ENCODE measurements at places on chromosomes 11 and 22. TPM values are rescaled to one million over a fixed set of nuclear protein-coding genes. Genes with fewer than 3 reads are reported as not detected.

DNA sequence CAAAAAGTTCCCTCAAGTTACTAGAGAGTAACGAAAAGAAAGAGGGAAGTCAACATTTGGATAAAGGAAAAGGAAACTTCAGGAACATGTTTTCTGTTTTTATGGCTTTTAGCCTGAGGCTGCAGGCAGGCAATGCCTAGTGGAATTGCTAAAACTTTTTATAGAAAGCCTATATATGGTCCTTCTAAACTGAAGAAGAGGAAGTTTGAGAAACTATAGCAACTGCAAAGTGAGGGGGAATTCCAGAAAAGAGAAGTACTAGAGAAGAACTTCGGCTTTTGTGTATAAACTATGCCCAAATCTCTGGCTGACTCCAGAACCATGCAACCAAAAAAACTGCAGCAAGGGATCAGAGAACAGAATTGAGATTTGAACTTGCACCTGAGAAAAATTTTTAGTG is 74.3 kb upstream of the ARHGAP42 start:
- no peaks in the 10 kb centered on the region for H3K27me3 ChIP-seq
- no peaks in the 10 kb centered on the region for H3K36me3 ChIP-seq
- DNase-seq: no peak
- no peak overlapping the region for H3K27ac ChIP-seq
- H3K4me1 ChIP-seq: no peaks in the 10 kb centered on the region
- H3K4me3 ChIP-seq: no peak overlapping the region

- H3K4me1 ChIP-seq: no peaks in the 10 kb centered on the region
- H3K4me3 ChIP-seq: no peak overlapping the region
- no peak overlapping the region for H3K27ac ChIP-seq
Observed at GRCh38 chr11:16863389-16863788, 124.9 kb downstream of the C11orf58 start.

DNA sequence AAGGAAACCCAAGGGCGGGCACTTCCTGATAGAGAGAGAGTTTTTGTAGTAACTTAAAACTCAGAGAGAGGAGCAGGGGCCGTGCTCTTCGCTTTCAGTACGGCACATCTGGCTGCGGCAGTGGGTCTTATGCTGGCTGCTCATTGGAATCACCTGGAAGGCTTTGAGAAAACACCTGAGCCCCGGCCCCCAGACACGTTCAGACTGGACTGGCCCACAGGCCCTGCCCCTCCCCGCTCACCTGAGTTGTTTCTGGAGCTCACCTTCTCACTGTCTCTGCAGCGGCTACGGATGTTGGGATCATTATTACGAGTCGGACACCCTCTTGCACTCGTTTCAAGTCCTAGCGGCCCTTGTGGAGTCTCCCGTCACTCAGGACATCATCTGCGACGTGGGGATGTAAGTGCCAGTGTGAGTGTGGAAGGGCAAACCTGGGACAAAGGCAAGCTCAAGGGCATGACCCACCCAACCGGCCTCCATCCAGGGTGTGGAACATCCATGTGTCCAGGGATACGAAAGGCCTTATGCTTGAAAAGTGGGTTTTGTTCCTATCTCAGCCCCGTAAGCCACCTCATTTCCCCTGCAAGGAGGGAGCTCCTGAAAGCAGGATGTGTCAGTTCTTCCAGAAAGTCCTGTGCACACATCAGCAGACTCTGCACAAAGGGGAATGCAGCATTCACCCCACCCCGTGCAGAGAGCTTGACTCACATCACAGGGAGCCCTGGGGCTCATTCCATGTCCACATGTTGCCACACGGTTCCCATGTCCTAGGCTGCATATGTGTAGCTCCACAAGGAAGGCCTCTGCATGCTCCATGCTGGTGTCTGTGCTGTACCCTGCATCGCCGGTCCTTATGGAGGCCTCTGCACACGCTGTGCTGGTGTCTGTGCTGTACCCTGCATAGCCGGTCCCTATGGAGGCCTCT is 5.4 kb downstream of the NADSYN1 start:
- no peak overlapping the region for H3K4me3 ChIP-seq
- DNase-seq: no peak
- H3K4me1 ChIP-seq: peaks cover 5% of the 10 kb centered on the region

Gene TBX10
- total RNA-seq: not detected
